ENCODE measurements at places on chromosomes 5 and 9. TPM values are rescaled to one million over a fixed set of nuclear protein-coding genes. Genes with fewer than 3 reads are reported as not detected.
A peak's percentile ranks its signal among the peaks of the same experiment; 100 is the strongest.

DNA sequence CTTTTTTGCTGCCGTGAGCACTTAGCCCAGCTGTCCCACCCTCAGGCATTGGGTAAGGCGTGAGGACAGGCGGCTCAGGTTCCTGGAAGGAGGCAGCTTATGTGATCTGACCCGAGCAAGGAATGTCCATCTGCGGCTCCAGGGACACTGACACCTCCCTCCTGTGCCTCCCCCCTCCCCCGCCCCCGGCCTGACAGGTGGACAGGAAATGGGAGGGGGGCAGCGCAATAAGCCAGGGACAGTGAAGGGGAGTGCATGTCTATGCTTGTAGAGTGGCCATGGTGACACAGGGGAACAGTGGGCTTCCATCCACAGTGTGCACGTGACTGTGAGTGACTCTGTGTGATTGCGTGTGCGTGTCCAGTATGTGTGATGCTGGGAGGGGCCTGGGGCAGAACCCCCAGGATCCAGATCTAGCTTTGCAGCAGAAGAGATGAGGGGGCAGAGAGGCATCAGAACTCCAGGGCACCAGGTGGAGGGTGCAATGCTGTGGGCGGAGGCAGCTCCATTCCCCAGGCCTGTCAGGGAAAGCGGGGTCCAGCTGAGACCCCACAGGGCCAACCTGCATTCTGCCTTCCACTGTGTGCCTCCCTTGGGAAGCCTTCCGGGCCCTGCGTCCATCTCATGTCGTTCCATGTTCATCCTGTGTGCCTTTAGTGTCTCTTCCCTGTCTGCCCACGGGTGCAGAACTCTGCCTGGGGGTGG, 30.5 kb downstream of the CNTFR start:
- no peak for DNase-seq

Gene GALNT12
- 8.8 TPM for total RNA-seq

Gene FAM78A
- 99.2 TPM for total RNA-seq

GRCh38 chr9:79382458-79382857, 189.3 kb upstream of the TLE4 start:
- DNase-seq, result no peak

DNA sequence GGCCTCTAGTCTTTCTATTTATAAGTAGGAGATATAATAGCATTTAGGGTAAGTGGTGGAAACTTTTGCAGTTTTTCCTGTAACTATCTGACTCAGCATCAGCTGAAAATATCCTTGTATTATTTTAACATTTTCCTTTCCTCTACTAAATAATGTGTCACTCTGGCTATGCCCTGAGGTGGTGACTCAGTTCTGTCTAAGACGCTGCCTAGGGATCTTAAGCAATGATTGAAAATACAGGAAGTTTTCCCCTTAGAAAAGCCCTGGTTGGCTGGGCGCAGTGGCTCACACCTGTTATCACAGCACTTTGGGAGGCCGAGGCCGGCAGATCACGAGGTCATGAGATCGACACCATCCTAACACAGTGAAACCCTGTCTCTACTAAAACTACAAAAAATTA, 9.3 kb upstream of the EDIL3 start:
- DNase-seq, result no peak

Gene PCDHGA11
- not detected for total RNA-seq

Gene MEF2C
- total RNA-seq, result 0.53 TPM

DNA sequence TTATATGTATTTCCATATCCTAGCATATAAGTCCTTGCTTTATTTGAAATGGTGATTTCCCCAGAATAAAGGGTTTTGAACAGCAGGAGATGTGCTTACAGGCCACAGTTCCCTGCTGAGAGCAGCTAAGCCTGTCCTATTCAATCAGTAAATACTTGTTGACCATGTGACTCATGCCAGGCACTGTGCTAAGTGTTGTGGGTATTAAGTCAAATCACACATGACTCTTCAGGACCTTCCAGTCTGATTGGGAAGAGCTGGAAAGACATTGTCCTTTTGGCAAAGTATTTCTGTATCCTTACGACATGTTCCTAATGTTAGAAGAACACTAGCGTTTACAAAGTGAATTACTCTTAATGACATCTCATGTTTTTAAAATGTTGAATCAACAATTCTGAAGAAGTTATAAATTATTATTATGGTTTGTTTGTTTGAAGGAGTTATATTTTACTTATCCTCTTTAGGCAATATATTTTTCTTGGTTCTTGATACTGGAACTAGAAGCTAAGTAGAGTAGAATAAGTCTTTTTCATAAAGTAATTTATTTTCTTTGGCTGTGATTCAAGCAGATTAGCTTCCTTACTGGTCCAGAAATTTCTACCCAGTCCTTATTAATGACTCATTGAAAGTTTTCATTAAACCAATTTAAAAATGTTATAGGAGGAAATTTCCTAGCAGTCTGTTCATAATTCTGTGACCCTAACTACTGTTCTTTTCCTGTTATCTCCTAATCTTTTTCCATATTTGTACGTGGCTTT, 82.1 kb downstream of the GAPVD1 start:
- no peak for DNase-seq

Gene INSL6
- not detected for total RNA-seq

Gene HEMGN
- total RNA-seq, result 1.6 TPM

GRCh38 chr9:134396258-134396742, 70.0 kb downstream of the RXRA start:
- peak; percentile 70 for DNase-seq

- no peak for DNase-seq
Observed at GRCh38 chr9:83511051-83511450, 27.1 kb downstream of the FRMD3 start.

DNA sequence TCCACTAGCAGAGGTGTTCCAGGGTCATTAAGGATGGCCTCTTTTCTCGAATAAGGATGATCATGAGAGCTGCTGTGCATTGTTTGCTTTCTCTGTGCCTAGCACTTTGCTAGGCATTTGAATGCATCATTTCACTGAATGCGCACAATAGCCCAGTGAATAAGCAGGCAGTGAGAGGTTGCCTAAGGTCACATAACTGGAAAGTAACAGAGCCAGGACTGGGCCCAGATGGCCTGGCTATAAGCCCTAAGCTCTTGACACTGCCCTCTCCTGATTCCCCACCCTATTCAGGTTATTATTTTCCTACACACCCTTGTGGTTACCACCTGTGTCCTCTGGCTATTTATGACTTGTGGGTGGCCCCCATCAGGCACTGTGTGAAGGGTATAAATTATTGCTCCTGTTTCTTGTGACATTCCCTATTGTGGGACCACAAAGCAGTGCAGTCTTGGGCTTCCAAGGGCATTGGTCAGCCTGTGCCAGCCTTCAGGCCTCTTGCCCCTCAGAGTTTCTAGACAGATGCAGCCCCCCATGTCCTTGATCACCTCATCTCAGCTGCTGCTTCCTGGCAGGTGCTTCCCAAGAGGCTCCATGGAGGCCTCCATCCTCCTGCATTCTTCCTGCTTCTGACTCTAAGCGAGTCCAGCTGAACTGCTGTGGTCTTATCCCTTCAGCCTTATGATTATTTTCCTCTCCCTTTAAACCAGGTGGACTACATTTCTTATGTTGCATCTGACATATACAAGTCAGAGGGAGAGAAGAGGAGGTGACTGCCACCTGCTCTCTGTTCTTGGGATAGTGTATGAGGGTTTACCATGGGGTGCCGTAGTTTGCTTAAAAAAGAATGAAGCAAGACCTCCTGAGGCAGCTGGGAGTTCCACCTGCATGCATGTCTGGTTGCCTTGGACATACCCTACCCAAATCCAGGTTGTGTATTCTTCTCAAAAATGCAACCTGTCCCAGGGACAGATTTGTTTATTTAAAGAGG, 47.6 kb downstream of the ANGPTL2 start:
- DNase-seq, result no peak

Gene GABRA1
- not detected for total RNA-seq

- no peak for DNase-seq
Observed at GRCh38 chr9:115114546-115114945, 3.4 kb downstream of the TNC start.

DNA sequence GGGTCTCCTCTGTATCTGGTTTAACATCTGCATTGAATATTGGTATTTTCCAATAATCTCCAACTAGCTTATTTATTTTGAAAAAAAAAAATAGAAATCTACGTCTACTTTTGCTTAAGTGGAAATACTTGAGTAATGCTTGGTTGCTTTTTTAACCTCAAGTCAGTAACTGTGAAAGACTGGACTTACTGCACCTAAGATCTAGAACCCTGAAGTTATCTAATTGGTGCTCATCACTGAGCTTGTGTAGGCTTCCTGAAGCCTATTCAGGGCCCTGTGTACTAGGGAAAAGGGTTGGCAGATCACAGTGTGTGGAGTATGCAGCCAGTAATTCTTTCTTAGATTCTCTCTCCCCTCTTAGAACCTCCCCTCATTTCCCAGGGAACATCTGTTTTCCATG, 16.2 kb downstream of the SLC1A1 start:
- no peak for DNase-seq

DNA sequence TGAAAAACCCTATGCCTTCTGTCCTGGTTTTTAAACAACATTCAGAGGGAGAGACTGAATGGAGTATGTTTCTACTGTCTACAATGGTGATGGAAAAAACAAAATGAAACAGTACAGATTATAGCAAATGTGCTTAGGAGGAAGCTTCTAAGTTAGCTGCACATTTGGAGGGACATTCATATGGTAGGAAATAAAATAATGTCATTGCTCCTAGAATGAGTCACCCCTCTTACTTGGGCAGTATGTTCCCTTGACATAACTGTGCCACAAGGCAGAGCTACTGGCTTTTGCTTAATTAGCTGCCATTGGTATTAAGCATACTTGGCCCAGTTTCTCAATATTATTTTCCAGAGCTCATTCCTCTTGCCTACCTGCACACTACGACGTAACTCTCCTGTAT, 128.9 kb downstream of the GDNF start:
- no peak for DNase-seq

DNA sequence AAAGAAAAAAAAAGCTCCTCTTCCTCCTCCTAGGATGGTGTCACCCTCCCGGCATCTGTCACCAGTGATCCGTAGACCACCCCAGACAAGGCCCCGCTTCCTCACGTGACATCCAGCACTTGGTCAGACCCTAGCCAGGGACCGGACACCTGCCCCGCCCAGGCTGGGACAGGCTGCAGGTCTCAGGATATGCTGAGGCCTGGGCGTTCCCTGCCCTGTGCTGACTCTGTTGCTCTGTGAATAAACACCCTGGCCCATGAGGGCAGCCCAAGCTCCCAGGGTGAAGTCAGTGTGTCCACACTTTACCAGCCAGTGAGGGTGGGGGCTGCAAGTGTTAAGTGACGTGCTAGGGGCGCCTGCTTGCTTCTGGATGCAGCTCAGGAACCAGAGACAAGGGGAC, 5.6 kb downstream of the EDF1 start:
- no peak for DNase-seq

- DNase-seq, result peak; percentile 67
Observed at GRCh38 chr5:178839319-178839704, 20.4 kb upstream of the ZNF354B start.

DNA sequence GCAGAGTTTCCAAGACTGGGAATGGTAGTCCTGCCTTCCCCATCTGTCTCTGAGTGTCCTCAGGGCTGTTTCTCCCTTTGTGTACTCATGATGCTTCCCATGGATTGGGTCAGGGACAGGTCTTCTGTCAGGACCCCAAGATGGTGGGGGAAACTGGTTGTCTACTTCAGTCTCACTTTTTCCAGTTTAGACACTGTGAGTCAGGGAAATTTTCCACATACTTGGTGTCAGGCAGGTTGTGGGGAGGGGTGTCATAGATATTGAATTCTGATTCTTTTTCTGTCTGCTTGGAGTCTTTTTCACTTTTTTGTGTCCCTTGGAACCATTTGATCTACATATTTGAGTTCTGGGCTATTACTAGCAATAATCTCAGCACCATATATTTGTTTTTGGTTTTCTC, 10.3 kb downstream of the POLK start:
- DNase-seq, result no peak

DNA sequence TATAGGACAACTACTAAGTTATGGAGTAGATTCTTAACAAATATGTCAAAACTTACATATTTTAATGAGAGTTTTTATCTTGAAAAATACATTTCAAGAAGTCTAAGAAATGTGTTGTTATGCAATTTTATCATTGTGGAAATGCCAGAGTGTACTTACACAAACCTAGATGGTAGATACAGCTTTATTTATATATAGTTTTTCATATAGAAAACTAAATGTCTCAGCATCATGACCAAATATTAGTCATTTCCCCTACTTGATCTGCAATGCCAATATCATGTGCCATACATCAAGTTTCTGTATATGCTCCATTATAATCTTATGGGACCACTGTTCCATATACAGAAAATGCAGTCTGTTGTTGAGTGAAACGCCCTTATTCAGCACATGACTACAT, 28.7 kb downstream of the CAST start:
- DNase-seq, result no peak

Gene PDLIM4
- not detected for total RNA-seq

Gene PCDHGC4
- not detected for total RNA-seq

Gene KLF9
- 9.6 TPM for total RNA-seq

Gene AK8
- not detected for total RNA-seq

Gene GRXCR2
- total RNA-seq, result not detected

Gene IFNE
- not detected for total RNA-seq

Gene ECM2
- total RNA-seq, result not detected

Gene ESM1
- total RNA-seq, result not detected

DNA sequence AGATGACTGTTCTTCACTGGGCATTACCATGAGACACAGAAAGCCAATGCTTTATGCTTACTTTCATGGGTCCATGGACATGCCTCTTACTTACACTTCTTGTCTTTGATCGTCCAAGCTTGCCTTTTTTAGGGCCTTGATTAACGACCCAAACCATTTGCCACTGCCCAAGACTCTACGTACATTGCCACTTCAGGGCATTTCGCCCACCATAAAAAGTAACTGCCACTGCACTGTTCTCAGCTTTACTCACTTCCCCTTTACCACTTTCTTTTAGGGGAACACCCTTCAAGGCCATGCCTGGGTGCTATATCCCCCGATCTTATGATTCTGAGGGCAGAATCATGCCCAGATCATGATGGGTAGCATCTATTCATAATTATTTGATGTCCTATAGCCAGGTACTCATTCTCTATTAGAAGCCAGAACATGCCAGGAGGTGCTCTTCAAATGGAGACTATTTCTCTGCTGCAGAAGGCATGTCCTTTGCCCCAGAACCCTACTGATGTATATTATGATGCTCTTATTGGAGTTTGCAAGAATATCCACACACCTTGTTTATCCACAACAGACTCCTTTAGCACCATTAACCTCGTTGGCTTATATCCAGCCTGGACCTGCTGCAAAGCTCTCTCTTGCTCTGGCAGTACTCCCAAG, 64.1 kb upstream of the RAD23B start:
- no peak for DNase-seq

GRCh38 chr9:11968631-11969030, 724.6 kb upstream of the TYRP1 start:
- no peak for DNase-seq

Gene DELE1
- total RNA-seq, result 65.8 TPM

Gene SH3GLB2
- 109 TPM for total RNA-seq
